ENCODE measurements at places on chromosomes 2 and 18.

DNA sequence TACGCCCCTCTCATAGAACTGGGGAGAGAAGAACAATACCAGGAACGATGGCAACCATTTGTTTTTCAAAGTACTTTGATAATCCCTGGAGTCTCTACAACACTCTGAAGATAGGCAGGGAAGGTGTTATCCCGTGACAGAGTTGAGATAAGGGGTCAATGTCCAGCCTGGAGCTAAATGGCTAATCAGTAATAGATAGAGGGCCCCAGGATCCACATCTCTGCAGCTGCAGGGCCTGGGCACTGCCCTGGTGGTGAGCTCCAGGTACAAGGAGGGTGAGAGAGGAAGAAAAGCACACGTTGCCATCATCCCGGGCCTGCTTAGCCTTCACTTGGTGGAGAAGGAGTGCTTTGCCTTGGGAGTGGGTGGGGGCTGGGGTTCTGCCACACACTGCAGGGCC, 260.6 kb downstream of the PRKCE start:
- DNase-seq = no peak

DNA sequence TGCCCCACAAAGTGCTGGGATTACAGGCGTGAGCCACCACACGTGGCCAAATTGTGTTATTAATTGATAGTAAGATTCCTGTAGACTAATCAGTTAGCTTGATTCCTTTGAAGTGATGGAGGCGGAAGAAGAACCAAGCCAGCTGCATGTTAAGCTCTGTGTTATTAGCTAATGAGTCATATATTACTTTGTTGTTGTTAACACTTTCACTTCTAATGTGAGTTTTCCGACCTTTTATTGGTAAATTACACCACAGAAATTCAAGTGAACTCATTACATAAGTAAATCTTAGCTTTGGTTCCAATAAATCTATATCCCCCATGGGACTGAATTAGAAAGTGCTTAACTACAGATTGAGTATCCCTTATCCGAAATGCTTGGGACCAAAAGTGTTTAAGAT, 20.3 kb downstream of the CHMP1B start:
- DNase-seq = no peak

- DNase-seq = no peak
Observed at GRCh38 chr2:53949457-53949856, 21.3 kb downstream of the PSME4 start.

DNA sequence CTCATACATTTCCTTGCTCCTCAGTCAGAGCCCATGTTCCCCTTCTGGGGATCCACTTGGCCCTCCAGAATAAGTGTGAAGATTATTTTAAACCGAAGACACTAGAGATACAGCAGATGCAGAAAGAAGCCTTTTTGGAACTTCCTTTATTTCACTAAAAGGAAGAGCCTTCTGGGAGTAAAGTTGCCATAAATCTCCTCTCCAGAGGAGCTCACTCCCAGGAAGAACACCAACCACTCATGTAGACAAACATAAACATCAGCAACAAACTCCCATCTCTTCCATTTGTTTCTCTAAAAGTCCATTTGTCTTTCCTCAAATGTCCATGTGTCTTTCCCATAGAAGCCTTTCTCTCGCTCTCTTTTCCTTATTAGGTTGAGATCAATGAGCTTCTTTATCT, 62.4 kb upstream of the MSH6 start:
- no peak for DNase-seq

DNA sequence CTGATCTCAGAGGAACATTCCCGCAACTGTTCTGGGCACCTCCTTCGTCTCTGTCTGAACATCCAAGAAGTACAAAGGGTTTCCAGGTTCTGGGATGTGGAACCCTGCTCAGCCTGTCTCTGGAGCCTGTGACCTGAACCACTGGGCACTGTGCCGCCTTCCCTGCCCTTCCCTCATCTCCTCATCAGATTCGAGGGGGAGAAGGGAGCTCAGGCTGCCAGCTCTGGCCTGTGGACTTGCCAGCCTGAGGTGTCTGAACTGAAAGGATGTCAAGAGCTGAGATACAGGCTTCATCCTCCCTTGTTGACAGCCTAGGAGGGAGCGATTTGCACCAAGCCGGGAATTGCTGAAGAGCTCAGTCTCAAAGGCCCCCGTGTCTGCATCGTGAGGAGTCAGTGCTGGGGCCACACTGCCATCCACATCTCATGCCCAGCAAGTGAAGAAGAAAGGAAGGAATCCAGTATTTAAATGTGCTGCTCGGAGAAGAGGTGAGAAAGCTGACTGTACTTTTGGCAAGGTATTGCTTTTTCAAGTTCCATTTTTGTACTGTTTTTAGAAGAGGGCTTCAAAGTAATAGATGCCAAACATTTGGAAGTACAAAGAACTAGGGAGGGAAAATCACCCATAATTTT, 12.6 kb downstream of the NEU2 start:
- no peak for DNase-seq

- DNase-seq = no peak
Observed at GRCh38 chr2:153532140-153532539, 53.6 kb upstream of the RPRM start.

DNA sequence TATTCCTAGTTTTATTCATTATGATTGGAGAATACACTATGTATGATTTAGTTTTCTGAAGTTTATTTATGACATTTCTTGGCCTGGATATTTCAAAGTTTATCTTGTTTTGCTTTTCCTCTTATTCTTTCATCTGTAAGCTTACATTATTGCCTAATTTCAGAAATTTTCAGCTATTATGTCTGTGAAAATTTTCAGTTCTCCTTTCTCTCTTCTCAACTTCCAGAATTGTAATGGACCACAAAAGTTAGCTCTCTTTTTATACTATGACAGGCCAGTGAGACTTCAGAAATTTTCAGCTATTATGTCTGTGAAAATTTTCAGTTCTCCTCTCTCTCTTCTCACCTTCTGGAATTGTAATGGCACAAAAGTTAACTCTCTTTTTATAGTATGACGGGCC, 97.2 kb upstream of the SCN7A start:
- no peak for DNase-seq

- peak; percentile 16 for DNase-seq
Observed at GRCh38 chr2:72292433-72292832, 144.8 kb upstream of the CYP26B1 start.

DNA sequence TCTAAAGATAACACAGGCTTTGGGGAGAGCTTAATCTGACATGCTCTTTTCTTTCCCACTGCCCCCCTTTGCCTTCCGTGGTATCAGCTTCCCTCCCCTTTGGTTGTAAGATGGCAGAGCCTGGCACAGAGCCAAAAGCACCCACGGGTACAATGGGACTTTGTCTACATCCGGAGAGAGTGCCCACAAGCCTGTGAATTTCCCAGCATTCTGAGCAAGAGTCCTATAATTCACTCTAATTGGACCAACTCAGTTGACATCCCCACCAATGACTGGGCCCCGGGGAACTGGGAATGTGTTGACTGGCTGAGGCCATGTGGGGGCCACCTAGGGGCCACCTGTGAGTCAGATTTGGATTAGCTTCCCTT, 20.1 kb upstream of the C2orf72 start:
- DNase-seq = no peak

DNA sequence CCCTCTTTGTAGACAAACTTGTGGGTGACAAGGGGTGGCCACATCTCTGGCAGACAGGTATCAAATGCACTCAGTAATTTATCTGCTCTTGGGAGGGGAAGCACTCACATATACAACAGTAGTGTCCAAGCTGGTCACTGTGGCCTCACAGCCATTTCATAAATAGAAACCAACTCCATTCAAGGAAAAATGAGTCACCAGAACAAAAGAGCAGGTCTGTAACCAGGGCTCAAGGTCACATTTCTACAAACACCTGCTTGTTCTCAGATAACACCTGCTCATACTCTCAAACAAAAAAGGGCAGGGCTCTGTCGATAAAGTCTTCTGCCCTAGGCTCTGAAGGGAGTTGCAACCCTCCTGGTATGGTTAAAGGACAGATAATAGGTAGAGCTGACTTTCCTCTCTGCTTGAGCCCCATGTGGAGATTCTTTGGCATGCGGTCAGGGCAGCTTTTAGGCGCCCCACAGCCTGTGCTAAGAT, 459.0 kb downstream of the BCL11A start:
- no peak for DNase-seq

DNA sequence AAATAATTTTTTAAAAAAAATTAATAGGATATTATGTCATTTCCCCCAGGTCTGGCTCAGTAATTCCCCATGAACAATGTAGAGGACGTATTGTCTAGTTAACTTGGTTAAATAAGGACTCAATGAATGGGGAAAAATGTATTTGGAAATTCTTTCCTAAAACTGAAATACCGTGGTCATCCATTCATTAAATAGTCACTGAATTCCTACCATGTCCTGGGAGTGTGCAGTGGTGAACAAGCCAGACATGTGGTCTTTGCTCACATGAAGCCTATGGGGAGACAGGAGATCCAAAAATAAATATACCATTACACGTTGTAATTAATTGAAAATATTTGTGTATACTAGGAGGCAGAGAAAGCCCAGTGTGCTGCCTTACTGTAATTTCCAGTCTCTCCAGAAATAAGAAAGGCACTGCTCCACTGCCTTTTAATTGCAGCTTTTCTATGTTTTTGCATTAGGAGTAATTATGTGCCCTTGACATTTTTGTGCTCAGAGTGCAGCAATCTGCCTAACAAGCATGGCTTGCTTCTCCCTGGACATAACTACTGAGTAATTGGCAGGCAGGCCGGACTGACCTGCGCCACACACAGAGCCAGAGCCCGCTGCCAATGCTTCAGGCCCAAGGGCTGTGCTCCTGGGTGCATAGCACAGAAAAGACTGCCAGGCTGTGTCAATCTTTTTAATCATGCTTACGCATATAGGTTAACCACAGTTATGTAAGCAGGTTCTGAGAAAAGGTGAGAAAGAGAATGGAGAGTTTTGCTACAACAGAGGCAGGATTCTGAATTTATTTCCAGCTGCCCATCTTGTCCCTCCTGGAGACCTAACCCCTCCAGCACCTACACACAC, 22.2 kb upstream of the TTC39C start:
- peak; percentile 91 for DNase-seq

Measured in mammary epithelial cell (primary cell).